M059J (cell line): ENCODE measurements at places on chromosomes 11 and 22.

DNA sequence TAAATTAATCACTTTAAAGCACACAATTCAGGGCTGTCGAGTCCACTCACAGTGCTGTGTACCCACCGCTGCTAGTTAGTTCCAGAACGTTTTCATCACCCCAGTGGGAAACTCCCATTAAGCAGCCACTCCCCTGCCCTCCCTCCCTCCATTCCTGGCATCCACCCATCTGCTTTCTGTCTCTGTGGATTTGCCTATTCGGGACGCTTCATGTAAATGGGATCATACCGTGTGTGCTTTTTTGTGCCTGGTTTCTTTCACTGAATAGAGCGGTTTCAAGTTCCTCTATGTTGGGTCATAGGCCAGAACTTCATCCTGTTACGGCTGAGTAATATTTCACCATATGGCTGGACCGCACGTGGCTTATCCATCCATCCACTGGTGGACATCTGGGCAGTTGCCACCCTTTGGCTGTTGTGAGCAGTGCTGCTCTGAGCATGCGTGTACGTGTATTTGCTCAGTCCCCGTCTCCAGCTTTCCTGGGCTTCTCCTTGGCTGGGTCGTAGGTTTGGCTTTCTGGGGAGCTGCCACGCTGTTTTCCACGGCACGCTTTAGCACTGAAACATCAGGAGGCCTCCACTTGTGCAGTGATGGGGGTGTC lies 30.1 kb downstream of the ARHGAP8 start:
- no peak for DNase-seq

GRCh38 chr22:32854351-32854804 lies 52.9 kb downstream of the TIMP3 start:
- DNase-seq = no peak

GRCh38 chr22:27475548-27475897 lies 326.0 kb downstream of the MN1 start:
- peak; percentile 40 for DNase-seq

DNA sequence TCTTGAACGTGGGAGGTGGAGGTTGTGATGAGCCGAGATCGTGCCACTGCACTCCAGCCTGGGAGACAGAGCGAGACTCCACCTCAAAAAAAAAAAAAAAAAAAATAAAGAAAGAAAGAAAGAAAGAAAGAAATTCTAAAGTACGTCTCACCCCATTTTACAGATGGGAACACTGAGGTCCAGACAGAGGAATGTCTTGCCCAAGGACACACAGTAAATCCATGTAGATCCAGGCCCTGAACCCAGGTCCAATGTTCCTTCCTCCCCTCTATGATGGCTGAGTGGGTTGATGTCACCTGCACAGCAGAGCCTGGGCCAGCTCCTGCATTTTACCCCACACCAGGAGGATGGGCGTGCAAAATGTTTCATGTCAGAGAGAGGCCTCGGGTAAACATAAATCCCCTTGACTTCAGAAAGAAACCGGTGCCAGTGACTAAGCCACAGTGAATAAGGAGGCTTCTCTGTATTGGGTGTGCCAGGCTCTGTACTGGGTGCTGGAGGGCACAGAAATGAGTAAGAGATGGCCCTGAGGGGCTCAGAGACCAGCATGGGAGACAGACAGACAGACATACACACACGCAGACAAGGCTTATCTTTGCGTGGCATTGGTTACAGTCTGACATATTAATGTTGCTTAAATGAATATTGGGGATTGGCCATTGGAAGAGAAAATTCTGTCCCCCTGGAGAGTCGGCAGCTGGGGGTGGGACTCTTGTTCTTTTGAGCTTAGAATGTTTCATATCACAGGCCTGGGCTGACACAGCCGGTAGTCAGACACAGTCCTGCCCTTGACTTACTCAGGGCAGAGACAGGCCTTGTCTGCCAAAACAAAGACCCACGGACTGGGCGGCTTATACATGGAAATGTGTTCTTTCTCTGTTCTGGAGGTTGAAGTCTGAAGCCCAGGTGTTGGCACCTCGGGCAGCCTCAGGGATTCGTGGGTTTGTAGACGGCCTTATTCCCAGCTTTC lies 105.4 kb downstream of the MIAT start:
- DNase-seq = no peak

DNA sequence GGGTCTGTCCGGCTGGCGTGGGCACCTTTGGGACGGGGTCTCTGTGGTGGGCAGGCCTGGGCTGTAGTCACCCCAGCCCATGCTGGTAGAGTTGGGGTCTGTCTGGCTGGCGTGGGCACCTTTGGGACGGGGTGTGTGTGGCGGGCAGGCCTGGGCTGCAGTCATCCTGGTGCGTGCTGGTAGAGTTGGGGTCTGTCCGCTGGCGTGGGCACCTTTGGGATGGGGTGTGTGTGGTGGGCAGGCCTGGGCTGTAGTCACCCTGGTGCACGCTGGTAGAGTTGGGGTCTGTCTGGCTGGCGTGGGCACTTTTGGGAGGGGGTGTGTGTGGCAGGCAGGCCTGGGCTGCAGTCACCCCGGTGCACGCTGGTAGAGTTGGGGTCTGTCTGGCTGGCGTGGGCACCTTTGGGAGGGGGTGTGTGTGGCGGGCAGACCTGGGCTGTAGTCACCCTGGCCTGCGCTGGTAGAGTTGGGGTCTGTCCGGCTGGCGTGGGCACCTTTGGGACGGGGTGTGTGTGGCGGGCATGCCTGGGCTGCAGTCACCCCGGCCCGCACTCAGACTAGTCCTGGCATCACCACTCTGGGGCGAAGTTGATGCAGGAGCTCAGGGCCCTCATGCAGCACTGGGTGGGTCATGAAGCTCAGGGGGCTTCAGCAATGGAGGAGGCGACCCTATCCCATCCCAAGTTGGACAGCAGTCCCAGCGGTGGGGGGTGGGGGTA lies 19.3 kb downstream of the PRR33 start:
- no peak for DNase-seq

DNA sequence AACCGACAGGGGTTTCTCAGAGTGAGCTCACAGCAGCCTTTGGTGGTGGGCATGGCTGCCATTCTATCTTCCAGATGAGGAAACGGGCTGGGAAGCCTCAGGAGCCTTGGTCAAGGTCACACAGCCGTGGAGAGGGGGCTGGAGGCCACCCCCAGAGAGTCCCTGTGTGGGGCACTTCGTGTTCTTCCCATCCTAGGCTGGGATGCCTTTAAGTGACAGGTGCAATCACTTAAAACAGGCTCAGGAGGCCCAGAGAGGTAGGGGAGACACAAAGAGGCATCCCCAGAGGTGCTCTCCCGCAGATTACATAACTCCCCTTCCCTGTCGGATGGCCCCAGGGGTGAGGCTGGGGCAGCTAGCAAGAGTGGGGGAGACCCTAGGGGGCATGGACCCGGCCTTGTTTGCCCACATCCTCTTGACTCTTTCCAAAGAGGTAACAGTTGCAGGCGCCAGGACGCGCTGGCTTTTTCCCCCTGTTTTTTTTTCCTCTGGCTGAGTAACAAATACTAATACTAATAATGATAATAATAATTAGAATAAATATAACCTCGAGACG lies 17.5 kb upstream of the SHISAL1 start:
- DNase-seq = no peak

DNA sequence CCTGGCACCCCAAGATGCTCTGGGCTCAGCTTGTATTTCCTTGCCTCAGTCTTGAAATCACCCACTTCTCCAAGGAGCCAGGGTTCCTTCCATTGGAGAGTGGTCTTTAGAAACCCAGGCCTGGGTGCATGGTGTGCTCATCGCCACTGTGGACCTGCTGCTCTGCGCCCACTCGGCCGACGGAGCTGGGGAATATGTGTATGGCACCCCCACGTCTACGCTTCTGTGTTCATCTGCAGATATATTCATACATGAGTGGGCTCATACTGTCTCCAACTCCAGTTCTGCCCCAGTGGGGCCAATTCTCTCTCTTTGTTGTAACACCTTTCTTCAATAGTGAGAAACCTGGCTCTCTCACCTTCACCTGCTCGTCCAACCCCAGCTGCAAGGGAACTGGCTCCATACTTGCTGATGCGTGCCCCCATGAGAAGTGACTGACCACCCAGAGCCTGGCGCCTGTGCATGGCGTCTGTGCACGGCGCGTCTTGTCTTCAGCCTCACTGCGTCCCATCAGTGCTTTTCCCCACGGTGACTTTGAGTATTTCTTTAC lies 39.8 kb downstream of the KCNQ1 start:
- no peak for DNase-seq
